ENCODE measurements at places on chromosomes 4 and X. TPM values are rescaled to one million over a fixed set of nuclear protein-coding genes. Genes with fewer than 3 reads are reported as not detected.
A peak's percentile ranks its signal among the peaks of the same experiment; 100 is the strongest.

DNA sequence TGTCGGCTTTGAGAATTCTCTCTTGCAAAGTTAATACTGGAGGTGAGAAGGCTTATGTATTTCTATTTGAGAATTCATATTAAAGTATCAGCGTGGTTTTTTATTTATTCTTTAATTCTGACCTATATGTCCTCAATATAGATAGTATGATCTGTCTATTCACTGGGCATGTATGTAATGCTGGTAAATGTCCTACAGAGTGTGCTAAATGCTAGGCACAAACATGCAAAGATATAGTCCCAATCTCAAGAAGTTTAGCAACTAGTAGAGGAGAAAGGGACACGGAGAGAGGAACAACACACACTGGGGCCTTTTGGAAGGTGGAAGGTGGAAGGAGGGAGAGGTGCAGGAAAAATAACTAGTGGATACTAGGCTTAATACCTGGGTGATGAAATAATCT, 11.0 kb upstream of the BMPR1B start:
- no peak for DNase-seq

- no peak for DNase-seq
These were observed 375.5 kb upstream of the MAGEB18 start for GRCh38 chrX:25762656-25763055.

DNA sequence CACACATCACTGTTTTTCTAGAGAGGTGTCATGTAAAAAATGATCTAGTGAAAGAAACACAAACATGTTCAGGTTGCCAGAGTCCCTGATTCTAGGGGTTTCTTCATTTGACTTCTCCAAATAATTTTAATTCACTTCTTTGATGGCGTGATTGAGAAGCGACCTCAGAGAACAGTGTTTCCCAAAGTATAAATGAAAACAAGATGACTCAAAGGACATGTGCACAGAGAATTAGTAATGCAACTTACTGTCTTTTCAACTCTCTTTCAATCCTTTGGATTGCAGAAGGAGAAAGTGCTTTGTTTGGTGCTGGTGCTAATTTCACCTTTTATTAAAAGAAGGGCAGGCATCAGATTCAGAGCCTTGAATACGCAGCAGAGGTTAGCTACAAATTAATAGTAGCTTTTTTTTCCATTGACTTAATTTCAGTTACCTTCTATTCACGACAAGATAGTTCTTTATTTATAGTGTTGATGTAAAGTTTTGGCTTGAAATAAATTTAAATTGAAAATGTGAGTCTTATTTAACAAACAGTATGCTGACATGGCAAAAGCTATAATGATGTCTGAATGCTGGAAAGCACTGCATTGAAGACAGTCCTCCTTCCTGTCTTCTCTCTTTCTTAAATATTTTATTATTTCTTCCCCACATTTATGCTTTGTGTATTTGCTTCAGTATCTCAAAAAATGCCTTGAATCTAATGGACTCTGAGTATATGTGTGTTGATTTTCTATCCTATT, 85.1 kb downstream of the SLC10A7 start:
- DNase-seq = no peak

DNA sequence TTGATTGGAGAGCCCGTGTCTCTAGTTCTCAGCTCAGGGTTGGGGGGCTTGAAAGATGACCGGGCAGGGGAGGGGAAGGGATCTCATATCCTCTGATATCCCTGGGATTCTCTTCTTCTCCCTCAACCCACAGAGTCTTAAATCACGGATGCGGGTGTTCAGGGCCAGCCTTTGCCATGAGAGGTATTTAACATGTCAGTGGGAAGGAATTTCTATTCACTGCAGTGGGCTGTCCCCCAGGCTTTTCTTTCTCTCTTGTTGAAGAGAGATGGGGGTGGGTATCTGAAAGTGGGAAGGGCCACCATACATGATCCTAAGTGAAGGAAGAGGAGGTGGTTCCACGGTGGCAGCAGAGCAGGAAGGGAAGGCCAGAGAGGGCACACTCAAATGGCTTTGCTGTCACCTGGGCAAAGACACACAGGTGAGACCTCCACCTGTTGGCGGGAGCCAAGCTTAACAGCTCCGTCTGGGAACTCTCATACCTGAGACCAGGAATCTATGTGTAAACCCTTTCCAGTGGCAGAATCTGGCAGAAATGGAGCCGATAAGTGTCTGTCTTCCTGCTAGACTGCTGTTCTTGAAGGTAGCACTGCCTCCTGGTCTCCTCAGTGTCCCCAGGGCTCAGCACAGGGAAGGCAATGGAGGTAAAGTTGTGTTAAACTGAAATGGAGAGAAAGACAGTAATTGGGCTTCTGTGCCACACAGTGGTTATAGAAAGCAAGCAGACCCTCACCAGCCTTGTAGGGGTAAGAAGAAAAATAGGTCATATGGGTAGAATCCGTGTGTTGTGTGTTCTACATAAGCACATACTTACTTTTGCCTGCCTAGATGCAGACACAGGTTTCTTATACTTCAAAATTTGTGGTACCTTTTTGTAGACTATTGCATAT, 49.4 kb downstream of the RHOH start:
- peak; percentile 12 for DNase-seq

DNA sequence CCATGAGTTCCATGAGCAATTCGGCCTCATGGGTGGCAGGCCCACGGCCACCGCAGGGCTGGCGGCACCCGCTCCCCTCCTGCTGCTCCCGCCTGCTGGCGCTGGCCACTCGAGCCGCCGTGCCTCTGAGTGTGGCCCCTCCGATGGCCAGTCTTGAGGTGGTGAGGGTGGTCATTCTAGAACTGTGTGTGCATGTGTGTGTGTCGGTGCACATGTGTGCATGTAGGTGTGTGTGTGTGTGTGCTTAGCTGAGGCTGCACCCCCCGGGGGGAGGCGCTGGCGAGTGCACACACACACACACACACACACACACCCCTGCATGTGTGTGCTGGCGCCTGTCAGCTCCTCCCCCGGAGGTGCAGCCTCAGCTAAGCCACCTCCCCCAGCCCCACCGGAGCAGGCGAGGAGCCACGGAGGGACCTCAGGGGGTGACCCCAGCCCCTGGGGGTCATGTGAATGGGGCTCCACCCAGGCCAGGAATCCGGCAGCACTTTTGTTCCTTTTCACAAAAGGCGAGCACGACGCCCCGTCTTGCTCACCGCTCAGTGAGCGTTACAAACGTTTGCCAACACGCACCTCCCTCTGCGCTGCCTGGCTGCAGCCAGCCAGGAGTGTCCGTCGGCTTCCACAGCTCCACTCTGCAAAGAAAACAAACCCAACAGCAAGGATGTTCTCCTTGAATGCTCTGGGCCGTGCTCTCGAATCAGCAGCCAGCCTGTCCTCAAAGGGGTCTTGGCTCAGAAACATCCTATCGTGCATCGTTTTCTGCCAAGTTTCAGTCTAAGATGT, 29.9 kb downstream of the FGFRL1 start:
- no peak for DNase-seq

- DNase-seq = no peak
These were observed 181.8 kb downstream of the PTTG2 start for GRCh38 chr4:38141808-38142500.

- peak; percentile 45 for DNase-seq
These were observed 492.9 kb downstream of the INPP4B start for GRCh38 chr4:142353149-142353738.

DNA sequence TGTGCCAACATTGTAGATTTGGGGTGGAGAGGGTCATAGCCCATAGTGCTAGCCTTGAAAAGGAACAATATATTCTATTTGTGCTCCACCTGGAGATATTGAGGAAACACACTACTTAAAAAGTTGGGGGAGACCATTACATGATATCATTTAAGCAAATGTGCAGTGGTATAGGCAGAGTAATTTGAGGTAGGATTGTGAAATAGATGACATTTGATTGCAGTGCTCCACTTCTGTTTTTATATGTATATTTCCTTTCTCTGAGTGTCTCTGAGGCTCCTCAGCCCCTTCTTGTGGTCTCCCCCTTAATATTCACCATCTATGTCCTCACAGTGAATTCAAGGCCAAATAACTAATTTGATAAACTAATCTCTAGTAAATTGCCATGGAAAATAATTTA, 85.6 kb upstream of the NMU start:
- DNase-seq = no peak

DNA sequence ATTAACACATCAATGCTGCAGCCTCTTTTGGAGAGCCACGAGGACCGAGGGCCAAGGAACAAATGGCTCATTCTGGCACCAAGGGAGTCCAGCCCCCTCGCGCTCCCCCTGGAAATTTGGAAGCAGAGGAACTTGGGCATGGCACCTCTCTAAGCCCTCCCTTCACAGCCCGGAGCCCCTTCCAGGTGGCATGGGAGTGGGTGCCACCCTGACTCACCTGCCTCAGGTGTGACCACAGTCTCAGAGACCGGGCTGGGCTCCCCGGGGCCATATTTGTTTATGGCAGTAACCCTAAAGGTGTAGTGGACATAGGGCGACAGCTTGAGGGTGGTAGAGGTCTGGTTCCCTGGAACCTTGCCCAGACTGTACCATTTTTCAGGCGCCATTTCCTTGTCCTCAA, 18.8 kb downstream of the L1CAM start:
- DNase-seq = no peak

- no peak for DNase-seq
These were observed 90.9 kb downstream of the ZNF827 start for GRCh38 chr4:145847764-145848163.

- DNase-seq = no peak
These were observed 334.9 kb downstream of the DCTD start for GRCh38 chr4:182582245-182582644.

DNA sequence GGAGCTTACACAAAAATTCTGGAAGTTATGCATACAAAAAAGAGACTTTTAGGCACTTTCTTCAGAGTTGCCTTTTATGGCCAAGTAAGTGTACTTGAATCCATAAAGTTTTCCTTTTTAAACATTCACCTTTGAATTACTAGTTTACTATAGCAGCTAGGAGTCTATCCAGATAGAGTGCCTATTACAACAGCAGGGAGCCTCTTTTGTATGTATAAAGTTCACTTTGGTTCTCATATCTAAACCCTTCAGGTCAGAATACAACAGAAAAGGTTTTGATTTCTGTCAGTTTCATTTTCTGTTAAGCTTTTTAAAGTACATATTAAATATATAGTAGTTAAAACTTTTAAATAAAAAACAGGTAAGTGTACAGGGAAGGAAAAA, 51.4 kb upstream of the IL13RA1 start:
- DNase-seq = no peak

DNA sequence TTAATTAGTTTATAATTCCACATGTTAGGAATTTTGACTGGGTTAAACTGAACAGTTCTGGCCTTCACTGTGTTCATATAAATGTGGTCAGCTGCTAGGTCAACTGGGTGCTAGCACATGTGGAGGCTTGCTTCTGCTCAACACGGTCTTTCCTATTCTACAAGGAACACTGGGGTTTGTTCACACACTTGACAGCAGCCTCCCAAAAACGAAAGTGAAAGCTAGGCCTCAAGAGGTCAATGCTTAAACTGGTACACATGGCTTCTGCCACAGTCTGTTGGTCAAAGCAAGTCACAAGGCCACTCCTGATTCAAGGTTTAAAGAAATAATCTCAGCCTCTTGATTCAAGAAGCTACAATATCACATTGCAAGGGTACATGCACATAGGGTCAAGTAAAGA, 126.5 kb downstream of the QDPR start:
- no peak for DNase-seq

DNA sequence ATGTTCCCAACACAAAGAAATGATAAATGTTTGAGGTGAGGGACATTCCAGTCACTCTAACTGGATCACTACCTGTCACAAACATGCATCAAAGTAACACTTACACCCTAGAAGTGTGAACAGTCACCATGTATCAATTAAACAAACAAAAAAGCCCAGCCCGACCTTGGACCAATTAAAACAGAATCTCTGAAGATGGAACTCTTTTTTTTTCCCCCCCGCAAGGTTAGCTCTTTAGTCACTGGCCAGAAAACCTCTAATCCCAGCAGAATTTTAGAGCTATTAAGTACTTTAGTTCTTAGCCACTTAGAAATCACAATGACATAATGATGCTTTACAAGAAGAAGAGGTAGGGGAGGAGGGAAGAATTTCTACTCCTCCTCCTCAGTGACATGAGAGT, 154.5 kb downstream of the PALLD start:
- DNase-seq = no peak

DNA sequence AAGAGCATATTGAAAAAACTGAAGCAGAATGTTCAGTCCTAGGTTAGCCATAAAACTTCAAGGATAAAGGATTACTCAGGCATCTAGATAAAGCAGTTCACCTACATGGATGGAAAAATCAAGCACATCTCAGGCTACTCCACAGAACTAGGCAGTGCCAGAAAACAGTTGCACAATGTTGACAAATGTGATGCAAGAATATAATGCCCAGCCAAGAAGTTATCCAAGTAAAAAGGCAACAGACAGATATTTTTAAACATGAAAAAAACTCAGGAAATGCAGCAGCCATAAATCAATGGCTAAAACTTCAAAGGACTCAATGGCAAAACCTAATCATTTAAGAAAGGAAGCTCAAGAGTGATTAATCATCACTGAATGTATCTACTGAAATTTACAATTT, 456.0 kb upstream of the FAM241A start:
- no peak for DNase-seq

DNA sequence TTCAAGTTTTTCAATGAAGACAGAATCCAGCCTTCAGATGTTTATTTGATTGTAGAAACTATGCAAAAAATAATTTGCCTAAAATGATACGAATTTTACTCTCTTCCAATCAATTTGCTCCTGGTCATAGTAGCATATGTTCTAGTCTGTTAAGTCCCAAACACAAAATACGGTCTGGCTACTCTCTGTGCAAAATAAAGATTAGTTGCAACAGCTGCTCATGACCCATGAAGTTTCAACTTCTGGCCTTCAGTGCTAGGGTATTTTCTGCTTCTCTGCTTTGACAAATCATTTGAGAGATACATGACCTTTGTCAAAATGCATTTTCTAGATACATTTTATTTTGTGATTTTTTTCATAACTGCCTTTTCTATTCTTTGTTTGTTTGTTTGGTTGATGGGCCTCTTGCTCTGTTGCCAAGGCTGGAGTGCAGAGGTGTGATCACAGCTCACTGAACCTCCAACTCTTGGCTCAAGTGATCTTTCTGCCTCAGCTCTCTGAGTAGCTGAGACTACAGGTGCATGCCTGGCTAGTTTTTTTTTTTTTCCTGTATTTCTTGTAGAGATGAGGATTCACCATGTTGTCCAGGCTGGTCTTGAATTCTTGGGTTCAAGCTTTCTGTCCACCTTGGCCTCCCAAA, 55.2 kb downstream of the TACR3 start:
- DNase-seq = no peak

GRCh38 chrX:120297923-120298322, 13.3 kb downstream of the TMEM255A start:
- no peak for DNase-seq

GRCh38 chr4:94442251-94442650, 9.5 kb upstream of the PDLIM5 start:
- DNase-seq = no peak

- no peak for DNase-seq
These were observed 41.8 kb upstream of the VEGFC start for GRCh38 chr4:176834531-176834930.

GK gene
- polyA plus RNA-seq = 85.4 TPM

RAB9B gene
- polyA plus RNA-seq = 2.5 TPM

GAGE12F gene
- polyA plus RNA-seq = not detected

TIGD2 gene
- polyA plus RNA-seq = 13.4 TPM

CT45A3 gene
- not detected for polyA plus RNA-seq
